ENCODE measurements at places on chromosomes 13 and 19. TPM values are rescaled to one million over a fixed set of nuclear protein-coding genes. Genes with fewer than 3 reads are reported as not detected.

DNA sequence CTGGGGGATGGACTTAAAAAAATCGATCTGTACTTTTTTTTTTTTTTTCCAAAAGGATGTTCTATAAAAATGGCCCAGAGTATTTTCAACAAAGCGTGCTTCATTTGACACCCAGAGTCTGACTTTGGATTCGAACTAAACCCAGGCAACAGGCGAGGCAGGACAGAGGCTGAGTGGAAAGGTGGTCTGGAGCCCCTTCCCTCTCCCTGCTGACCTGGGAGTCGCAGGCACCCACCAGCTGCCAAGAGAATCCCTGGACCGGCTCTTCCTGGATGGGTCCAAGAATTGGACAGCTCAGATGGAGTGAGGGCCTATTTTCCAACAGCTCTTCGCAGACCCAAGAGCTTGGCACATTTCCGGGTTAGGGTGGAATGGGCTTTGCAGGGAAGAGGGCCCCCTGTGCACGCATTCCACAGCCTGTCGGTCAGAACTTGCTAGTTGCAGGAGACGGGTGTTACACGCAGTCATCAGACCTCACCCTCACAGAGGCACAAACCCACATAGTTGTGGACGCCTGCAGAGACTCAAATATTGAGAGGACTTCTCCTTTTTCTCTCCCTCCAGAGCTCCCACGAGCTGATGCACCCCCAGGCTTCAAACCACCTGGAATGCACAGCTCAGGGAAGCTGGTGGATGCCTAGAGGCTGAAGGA is 15.2 kb downstream of the KCTD15 start:
- H3K27ac ChIP-seq: no peak overlapping the region
- no peaks in the 10 kb centered on the region for H3K4me1 ChIP-seq
- no peaks in the 10 kb centered on the region for H3K36me3 ChIP-seq
- H3K4me3 ChIP-seq: no peak overlapping the region
- no peaks in the 10 kb centered on the region for H3K27me3 ChIP-seq

- no peak overlapping the region for H3K4me3 ChIP-seq
- no peaks in the 10 kb centered on the region for H3K36me3 ChIP-seq
- H3K27ac ChIP-seq: no peak overlapping the region
- H3K4me1 ChIP-seq: no peaks in the 10 kb centered on the region
- no peak for DNase-seq
Observed at GRCh38 chr13:80039000-80039399, 301.9 kb downstream of the SPRY2 start.

GRCh38 chr13:48586591-48587103 is 53.8 kb upstream of the RCBTB2 start:
- no peaks in the 10 kb centered on the region for H3K27me3 ChIP-seq
- no peak overlapping the region for H3K4me3 ChIP-seq
- no peaks in the 10 kb centered on the region for H3K36me3 ChIP-seq
- peak; percentile 37 for DNase-seq
- peak overlapping the region; percentile 48 for H3K27ac ChIP-seq

Gene RNF225
- not detected for total RNA-seq

DNA sequence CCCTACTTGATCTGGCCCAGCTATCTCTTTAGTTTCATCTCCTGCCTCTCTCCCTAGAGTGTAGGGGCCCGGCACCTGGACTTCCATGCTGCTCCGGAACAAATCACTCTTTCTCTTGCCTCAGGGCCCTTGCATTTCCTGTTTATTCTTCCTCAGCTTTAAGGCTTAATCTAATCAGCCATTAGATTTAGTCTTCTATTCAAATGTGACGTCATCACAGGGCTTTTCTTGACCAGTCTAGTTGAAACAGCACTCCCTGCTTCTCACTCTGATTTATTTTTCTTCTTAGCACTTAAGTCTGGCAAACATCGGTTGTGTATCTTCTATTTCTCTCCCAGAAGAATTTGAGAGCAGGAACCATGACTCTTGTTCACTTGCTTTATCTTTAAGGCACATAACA is 564.1 kb downstream of the EFNB2 start:
- no peaks in the 10 kb centered on the region for H3K27me3 ChIP-seq

- peak overlapping the region; percentile 42 for H3K27ac ChIP-seq
- H3K4me3 ChIP-seq: no peak overlapping the region
- no peaks in the 10 kb centered on the region for H3K36me3 ChIP-seq
- no peak for DNase-seq
- no peaks in the 10 kb centered on the region for H3K27me3 ChIP-seq
Observed at GRCh38 chr13:48600374-48601364, 53.1 kb upstream of the CYSLTR2 start.

- H3K4me3 ChIP-seq: no peak overlapping the region
- H3K36me3 ChIP-seq: no peaks in the 10 kb centered on the region
- no peak overlapping the region for H3K27ac ChIP-seq
Observed at GRCh38 chr13:51243227-51243626, 21.0 kb downstream of the FAM124A start.

Gene C1QTNF9B
- not detected for total RNA-seq

DNA sequence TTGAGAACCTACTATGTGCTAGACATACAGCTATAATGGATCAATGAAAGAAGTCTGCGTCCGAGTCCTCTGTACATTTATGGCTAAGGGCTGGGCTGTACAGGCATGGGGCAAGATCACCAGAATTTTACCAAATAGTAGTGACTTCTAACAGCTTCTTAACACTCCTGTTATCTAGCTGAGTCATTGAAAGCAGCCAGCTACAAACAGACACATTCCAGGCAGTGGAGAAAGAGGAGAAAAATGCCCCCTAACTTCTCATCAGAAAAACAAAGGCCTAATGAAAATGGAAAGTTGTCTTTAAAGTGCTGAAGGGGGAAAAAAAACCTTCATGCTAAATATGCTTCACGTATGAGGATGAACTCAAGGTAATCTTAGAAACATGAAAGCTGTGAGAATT is 14.3 kb upstream of the ZNF667 start:
- no peaks in the 10 kb centered on the region for H3K27me3 ChIP-seq
- no peaks in the 10 kb centered on the region for H3K4me1 ChIP-seq
- no peak overlapping the region for H3K27ac ChIP-seq
- H3K36me3 ChIP-seq: no peaks in the 10 kb centered on the region

GRCh38 chr13:26062853-26063444 is 11.1 kb upstream of the SHISA2 start:
- no peak for DNase-seq
- no peaks in the 10 kb centered on the region for H3K36me3 ChIP-seq
- no peak overlapping the region for H3K4me3 ChIP-seq
- no peak overlapping the region for H3K27ac ChIP-seq
- no peaks in the 10 kb centered on the region for H3K27me3 ChIP-seq
- H3K4me1 ChIP-seq: no peaks in the 10 kb centered on the region

- H3K36me3 ChIP-seq: no peaks in the 10 kb centered on the region
- H3K27ac ChIP-seq: peak overlapping the region; percentile 68
- H3K4me3 ChIP-seq: peak overlapping the region; percentile 5
- peak; percentile 35 for DNase-seq
- H3K4me1 ChIP-seq: peaks cover 4% of the 10 kb centered on the region
- H3K27me3 ChIP-seq: no peaks in the 10 kb centered on the region
Observed at GRCh38 chr13:33194820-33195692, 90.5 kb downstream of the STARD13 start.

Measured in uterus (tissue), 4 donors.